ENCODE measurements at places on chromosomes 16 and 17. TPM values are rescaled to one million over a fixed set of nuclear protein-coding genes. Genes with fewer than 3 reads are reported as not detected.

The EVI2B gene
- total RNA-seq = 8.9 TPM

The VMO1 gene
- 2.6 TPM for total RNA-seq

The KRTAP9-2 gene
- not detected for total RNA-seq

The FBXO39 gene
- 3.6 TPM for total RNA-seq

GRCh38 chr17:13425390-13425789 lies 176.3 kb downstream of the HS3ST3A1 start:
- no peaks in the 10 kb centered on the region for H3K36me3 ChIP-seq
- no peaks in the 10 kb centered on the region for H3K27me3 ChIP-seq
- no peak overlapping the region for H3K4me3 ChIP-seq
- DNase-seq = no peak
- H3K4me1 ChIP-seq = no peaks in the 10 kb centered on the region

DNA sequence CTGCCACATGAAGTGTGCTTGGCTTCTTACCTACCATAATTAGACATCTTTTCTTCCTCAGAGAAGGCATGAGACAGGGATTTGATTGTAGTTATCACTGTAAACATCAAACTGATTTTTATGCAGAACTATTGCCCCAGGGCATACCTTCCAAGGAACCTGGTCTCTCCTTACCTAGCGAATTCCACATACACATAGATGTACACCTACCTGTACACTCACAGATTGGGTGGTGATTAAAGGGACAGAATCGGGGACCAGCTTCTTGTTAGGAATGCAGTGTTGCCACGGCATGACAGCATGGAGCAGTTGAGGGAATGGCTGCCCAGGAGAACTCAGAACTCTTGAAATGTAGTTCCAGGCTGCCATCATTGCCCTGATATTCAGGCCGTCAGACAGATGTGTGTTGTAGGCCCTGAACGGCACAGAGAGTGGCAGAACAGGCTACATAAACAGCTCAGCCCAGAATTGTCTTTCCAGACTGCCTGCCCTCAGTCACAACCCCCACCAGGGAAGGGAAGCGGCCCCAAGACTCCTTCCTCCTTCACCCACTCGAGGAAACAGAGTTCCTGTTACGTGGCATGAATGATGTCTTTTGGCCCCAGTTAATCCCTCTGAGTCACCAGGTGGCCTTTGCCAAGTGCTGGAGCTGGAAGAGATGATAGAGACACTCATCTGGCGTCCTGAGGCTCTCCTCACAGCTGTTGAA lies 17.8 kb upstream of the NAGLU start:
- peak; percentile 71 for DNase-seq
- H3K27me3 ChIP-seq = no peaks in the 10 kb centered on the region
- peaks cover 8% of the 10 kb centered on the region for H3K4me1 ChIP-seq

DNA sequence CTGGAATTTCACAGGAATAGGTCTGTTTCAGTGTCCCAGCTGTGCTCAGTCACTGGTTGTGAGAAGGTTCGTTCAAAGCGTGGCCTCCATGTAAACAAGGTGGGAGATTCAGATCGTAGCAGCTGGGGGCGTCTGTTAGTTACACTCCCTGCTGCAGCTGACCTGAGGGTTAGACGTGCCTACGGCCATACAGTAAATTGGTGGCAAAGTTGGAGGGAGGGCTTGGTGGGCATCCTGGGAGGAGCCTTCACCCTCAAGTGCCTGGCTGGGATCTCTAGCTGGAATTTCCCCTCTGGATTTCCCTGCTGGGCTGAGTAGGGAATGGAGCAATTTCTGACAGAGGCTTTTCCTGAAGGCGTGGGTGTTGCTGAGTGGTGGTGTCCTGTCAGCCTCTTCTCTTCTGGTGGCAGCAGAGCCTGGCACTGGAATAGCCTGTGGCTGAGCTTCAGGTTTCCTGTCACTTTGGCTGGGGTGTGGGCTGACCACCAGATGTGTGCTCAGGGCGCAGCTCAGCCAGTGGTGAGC lies 6.4 kb downstream of the FCSK start:
- H3K27me3 ChIP-seq = no peaks in the 10 kb centered on the region
- no peak for DNase-seq
- no peak overlapping the region for H3K4me3 ChIP-seq

DNA sequence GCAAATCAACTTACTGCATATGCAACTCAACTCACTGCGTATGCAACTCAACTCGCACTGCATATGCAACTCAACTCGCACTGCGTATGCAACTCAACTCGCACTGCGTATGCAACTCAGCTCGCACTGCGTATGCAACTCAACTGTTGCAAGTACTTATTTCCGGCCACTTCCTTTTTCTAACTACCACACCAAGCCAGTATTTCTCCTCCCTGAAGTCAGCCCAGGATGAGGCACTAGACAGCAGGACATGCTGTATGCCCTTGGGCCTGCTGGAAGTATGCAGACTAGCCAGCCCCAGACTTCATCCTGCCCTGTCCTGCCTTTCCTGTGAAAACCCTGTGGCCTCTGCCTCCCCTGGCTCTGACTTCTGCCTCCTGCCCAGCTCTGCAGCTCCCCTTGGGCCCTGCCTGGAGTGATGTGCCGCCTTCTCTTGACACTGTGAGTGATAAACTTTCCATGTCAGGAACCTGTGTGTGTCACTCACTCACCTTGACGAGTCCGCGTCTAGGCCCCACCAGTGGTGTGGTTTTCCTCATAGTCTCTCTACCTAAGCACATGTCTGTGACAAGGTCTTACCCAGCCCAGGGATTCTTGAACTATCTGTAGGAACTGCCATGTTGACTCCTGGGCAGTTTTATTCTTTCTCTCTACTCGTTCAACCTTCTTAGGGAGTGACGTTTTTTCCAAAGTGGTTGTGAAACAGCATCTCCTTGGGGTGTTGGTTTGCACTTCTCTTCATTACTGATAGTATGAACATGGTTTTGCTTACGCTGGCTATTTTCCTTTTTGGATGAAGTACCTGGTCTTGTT lies 16.4 kb downstream of the ZNF778 start:
- no peaks in the 10 kb centered on the region for H3K4me1 ChIP-seq
- H3K36me3 ChIP-seq = no peaks in the 10 kb centered on the region
- DNase-seq = no peak
- no peaks in the 10 kb centered on the region for H3K27me3 ChIP-seq
- H3K27ac ChIP-seq = no peak overlapping the region

DNA sequence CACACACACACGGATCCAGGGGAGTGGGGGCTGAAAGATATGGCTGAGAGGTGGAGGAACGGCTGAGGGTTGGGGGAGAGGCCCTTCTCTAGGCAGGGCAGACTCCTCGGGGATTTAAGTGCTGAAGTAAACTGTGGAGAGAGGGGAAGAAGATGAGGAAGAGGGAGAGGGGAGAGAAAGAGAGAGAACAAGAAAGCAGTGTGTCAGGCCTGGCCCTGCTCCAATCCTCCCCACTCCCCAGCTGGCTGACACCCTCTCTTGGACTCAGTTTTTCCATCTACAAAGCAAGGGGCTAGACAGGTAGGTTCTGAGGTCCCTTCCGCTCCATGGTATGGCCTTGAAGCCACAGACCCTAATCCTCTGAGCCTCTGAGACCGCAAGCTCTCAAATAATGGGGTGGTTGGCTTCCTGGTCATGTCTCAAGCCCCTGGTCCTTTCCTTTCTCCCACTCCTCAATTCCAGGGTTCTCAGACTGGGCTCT lies 2.0 kb downstream of the VAMP2 start:
- peak overlapping the region; percentile 100 for H3K4me3 ChIP-seq
- H3K27me3 ChIP-seq = no peaks in the 10 kb centered on the region
- no peak for DNase-seq

GRCh38 chr17:62688398-62689160 lies 61.1 kb downstream of the MRC2 start:
- no peak overlapping the region for H3K27ac ChIP-seq
- H3K4me3 ChIP-seq = no peak overlapping the region
- H3K4me1 ChIP-seq = no peaks in the 10 kb centered on the region
- H3K36me3 ChIP-seq = no peaks in the 10 kb centered on the region
- H3K27me3 ChIP-seq = no peaks in the 10 kb centered on the region
- no peak for DNase-seq

DNA sequence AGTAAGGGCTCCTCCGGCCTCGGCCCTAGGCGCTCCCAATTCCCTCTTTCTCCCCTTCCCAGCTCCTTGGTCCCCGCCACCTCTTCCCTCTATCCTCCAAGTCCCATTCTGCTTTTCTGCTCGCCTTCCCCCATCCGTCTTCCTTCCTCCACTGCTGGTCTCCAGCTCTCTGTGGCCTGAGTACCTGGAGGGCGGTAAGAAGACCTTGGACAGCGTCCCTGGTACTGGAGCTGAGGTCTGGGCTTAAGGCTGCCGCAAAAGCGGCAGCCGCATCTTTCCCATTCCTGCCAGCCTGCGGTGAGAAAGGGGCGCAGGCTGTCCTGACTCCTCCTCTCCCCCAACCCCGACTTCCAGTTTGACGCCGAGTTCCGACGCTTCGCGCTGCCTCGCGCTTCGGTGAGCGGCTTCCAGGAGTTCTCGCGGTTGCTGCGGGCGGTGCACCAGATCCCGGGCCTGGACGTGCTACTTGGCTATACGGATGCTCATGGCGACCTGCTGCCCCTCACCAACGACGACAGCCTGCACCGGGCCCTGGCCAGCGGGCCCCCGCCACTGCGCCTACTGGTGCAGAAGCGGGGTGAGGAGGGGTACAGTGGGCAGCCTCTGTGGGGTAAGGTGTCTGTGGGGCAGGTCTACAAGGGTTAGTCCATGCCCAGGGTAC lies 471 bp downstream of the PARD6A start:
- H3K27me3 ChIP-seq = no peaks in the 10 kb centered on the region
- H3K36me3 ChIP-seq = no peaks in the 10 kb centered on the region
- no peak for DNase-seq
- H3K27ac ChIP-seq = peak overlapping the region; percentile 80

DNA sequence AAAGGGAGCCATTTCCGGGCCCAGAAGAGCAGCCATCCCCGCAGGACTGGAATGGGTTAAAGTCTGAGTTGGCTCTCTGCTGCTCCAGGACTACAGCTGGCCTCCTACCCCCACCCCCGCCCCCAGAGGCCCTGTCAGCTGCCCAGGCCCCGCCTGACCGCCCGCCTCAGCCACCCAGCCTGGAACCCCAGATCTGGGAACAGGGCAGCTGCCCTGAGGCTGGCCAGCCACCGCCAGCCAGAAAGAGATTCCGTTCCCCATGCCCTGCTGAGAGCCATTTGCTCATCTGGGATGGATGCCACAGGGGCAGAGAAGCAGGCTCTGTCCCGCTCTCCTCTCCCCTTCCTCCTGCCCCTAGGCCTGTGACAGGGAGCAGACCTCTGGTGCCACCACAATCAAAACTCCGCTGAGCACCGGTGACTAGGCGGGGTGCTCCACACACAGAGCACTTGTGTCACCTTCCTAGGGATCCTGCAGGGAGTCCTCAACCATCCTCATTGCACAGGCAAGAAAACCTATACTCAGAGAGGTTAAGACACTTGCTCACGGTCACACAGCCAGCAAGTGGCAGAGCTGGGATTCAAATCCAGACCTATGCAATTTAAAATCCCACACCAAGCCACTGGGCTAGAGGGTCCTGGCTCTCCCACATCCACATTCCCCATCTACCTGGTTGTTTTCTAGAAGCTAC lies 44.1 kb downstream of the ZNF423 start:
- no peak overlapping the region for H3K4me3 ChIP-seq
- no peaks in the 10 kb centered on the region for H3K4me1 ChIP-seq
- no peaks in the 10 kb centered on the region for H3K27me3 ChIP-seq
- DNase-seq = no peak
- no peaks in the 10 kb centered on the region for H3K36me3 ChIP-seq

- no peaks in the 10 kb centered on the region for H3K36me3 ChIP-seq
- DNase-seq = no peak
- H3K27me3 ChIP-seq = no peaks in the 10 kb centered on the region
- no peak overlapping the region for H3K4me3 ChIP-seq
- no peak overlapping the region for H3K27ac ChIP-seq
Measured at GRCh38 chr17:60680754-60681153, 3.1 kb downstream of the BCAS3 start.

DNA sequence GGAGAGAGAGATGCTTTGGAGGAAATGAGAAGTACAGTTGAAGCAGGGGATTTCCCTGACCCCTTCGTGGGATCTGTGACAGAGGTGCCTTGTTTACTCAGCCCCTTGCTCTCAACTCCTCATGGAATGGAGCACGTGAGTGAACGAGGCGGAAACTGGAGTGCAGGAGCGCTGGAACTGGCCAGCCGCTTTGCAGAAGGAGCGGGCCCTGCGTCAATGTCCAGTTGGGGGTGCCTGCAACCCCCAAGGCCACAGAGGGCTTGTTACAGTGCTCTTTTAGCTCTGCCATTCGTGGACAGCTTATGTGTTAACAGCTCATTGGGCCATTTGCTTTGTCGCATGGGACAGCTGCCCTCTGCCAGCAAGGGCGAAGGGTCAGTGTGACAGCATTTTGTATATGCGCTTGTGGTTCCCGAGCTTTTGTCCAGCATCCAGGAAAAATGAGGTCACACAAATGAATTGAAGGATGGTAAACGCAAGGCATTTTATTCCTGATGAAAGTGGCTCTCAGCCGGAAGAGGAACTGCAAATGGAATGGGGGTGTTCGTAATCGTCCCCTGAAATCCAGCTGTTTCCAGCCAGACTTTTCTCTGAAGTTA lies 1395.1 kb downstream of the CDH8 start:
- no peaks in the 10 kb centered on the region for H3K27me3 ChIP-seq
- H3K4me3 ChIP-seq = no peak overlapping the region
- H3K4me1 ChIP-seq = no peaks in the 10 kb centered on the region
- no peak for DNase-seq
- H3K27ac ChIP-seq = no peak overlapping the region
- H3K36me3 ChIP-seq = no peaks in the 10 kb centered on the region

- no peaks in the 10 kb centered on the region for H3K36me3 ChIP-seq
- no peak overlapping the region for H3K4me3 ChIP-seq
- peak overlapping the region; percentile 63 for H3K27ac ChIP-seq
- no peaks in the 10 kb centered on the region for H3K27me3 ChIP-seq
- no peaks in the 10 kb centered on the region for H3K4me1 ChIP-seq
- DNase-seq = no peak
Measured at GRCh38 chr16:27321013-27321915, 7.5 kb downstream of the IL4R start.

- H3K27me3 ChIP-seq = no peaks in the 10 kb centered on the region
- peaks cover 5% of the 10 kb centered on the region for H3K4me1 ChIP-seq
- DNase-seq = no peak
- H3K4me3 ChIP-seq = no peak overlapping the region
- peak overlapping the region; percentile 90 for H3K27ac ChIP-seq
- H3K36me3 ChIP-seq = no peaks in the 10 kb centered on the region
Measured at GRCh38 chr17:75010683-75011400, 1.6 kb upstream of the MRPL58 start.

DNA sequence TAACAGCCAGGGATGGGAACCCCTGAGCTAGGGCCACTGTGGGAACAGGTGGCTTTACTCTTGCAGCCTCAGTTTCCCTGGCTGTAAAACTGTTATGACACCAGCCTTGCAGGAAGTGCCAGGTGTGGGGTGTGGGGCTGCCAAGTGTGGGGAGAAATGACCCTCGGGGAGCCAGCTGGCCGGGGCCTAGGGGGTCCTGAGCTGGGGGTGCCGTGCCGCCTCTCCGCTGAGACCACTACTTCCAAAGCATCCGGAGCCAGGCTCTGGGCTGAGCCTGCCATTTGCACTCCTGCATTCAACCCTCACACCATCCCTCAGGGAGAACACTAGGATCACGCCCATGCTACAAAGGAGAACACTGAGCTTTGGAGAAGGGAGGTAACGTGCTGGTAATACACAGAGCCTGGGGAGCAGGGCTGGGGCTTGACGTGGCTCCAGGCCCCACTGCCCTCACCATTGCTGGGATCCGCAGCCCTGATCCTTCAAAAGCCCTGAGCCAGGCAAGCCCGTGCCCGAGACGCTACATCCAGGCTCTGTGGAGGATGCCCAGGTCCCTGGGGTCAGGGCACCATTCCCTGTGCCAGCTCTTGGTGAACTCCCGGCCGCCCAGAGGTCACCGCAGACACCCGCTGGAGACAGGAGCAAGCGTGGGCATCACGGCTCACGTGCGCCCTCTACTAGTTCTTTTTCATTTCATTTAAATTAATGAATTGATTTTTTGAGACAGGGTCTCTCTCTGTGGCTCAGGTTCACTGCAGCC lies 28.8 kb upstream of the GINS2 start:
- DNase-seq = peak; percentile 67
- no peaks in the 10 kb centered on the region for H3K36me3 ChIP-seq
- no peak overlapping the region for H3K27ac ChIP-seq
- no peak overlapping the region for H3K4me3 ChIP-seq
- H3K27me3 ChIP-seq = no peaks in the 10 kb centered on the region

Measured in prostate gland (tissue), 2 donors.